Stimulated activated CD4-positive, alpha-beta T cell treated with anti-CD3 and anti-CD28 coated beads, Interleukin-1b, Interleukin-23, amount 100 ng/mL, for 1 hour (primary cell): ENCODE measurements at places on chromosomes 11 and 22.

GRCh38 chr11:71118671-71119250 lies 133.6 kb downstream of the SHANK2 start:
- DNase-seq = no peak

- DNase-seq = no peak
Observed at GRCh38 chr11:1343391-1344055, 34.1 kb upstream of the TOLLIP start.

- DNase-seq = no peak
Observed at GRCh38 chr11:70568035-70568813, 169.9 kb downstream of the CTTN start.

- DNase-seq = no peak
Observed at GRCh38 chr11:6202041-6202440, 3.0 kb downstream of the OR52W1 start.

- no peak for DNase-seq
Observed at GRCh38 chr22:44573451-44573850, 75.4 kb upstream of the RTL6 start.

DNA sequence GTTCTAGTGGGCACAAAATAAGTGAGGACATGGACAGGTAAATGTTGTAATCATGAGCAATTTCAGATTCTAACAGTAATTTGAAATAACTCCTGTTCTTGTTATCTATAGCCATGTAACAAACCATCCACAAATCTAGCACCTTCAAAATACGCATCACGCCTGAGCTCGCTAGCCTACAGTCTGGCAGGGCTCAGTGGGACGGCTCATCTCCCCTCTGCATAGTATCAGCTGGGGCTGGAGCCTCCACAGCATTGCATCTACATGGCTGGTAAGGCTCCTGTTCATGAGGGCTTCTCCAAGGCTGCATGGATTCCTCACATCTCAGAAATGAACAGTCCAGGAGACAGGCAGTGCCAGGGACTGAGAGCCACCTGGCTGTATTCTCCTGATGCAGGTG lies 112.6 kb downstream of the KCNQ1 start:
- no peak for DNase-seq

DNA sequence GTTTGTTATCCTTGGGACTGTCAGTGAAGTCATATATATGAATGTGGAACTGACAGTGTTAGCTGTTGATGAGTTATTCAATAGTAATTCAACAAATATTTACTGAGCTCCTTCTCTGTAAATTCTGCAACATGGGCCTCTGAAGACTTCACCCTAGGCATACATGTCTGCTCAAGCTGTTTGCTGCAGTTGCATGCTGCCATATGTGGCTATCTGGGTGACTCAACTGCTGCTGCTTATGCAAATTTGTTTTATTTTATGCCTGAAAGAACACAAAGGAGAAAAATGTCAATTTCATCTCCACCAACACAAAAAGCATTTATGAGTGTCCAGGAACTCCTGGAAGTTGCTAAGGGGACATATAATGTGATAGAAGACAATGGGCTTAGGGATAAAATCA lies 417.6 kb downstream of the AASDHPPT start:
- no peak for DNase-seq

DNA sequence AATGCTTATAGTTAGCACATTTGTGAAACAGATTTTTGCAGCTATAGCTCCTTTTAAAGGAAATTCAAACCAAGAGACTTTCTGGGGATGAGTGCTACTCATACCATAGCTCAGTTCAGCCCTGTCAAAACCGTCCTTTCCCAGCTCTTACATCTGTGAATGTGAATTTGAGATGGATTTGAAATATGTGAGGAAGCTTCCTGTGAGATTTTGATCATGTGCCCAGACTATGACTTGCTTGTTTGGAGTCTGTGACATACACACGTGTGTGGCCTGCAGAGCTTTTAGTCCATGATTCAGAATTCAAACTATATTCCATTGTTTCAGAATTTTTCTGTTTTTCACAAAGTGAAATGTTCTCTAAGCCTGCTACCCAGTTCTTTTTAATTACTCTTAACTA lies 4.4 kb upstream of the MMP1 start:
- DNase-seq = no peak

- DNase-seq = no peak
Observed at GRCh38 chr11:18472587-18472986, 16.9 kb downstream of the LDHAL6A start.

DNA sequence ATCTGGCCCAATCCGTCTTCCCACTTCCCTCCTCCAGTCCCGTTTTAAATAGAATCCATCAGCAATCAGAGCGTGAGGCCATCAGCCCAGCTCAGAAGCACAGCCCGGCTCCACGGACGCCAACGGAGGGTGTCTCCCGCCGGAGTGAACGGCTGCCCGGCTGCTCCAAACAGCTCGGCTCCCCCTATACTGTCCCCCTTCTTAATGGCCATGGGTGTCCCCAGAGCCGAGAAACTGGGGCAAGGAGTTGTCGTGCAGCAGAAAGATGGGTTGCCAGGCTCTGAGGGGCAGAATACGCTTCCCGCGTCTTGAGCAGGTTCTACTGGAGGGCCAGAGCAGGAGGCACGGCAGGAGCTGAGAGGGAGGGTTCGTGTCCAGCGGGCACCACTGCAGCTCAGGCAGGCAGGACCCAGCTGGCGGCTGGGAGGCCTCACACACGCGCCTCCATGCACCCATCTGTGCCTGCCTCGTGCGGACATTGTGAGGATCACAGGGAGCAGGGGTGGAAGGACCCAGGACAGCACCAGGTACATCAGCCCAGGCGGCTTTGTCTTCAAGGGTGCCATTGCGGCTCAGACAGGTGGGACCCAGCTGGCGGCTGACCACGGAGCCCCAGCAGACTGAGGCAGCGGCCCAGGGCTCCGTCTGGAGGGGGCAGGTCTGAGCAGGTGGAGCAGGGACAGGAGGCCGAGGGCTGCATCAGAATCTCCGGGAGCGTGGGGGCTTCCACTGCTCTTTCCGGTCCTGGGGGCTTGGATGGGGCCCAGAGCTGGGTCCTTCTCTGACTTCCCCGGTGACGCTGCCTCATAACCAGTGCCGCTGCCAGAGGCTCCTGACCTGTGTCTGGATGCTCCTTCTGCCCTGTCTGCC lies 882.7 kb downstream of the BRD1 start:
- DNase-seq = no peak
